ENCODE measurements at places on chromosomes 3 and 15.

GRCh38 chr3:100400419-100400779 lies 490 bp downstream of the TOMM70 start:
- DNase-seq, result peak; percentile 20

DNA sequence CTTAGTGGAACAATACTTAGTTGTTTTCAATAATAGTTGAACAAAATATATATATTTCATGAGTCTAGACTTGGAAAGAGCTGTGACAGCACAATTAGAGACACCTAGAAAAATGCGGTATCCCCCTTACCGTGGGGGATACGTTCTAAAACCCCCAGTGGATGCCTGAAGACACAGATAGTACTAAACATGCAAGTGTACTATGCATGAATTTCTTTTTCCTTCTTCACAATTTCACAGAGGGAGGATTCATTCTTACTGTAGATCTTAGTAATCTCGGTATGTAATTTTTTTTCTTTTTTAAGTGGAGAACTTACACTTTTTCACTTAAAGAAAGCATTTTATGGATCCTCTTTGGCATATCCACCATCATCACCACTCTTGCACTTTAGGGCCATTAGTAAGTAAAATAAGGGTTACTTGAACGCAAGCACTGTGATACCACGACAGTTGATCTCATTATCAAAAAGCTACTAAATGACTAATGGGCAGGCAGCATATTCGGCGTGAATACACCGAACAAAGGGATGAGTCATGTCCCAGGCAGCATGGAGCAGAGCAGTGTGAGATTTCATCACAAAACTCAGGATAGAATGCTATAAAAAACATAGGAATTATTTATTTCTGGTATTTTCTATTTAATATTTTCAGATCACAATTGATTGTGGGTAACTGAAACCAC lies 72.3 kb upstream of the ZNF280D start:
- DNase-seq, result no peak

GRCh38 chr3:167814441-167814951 lies 79.0 kb downstream of the SERPINI1 start:
- DNase-seq, result no peak

DNA sequence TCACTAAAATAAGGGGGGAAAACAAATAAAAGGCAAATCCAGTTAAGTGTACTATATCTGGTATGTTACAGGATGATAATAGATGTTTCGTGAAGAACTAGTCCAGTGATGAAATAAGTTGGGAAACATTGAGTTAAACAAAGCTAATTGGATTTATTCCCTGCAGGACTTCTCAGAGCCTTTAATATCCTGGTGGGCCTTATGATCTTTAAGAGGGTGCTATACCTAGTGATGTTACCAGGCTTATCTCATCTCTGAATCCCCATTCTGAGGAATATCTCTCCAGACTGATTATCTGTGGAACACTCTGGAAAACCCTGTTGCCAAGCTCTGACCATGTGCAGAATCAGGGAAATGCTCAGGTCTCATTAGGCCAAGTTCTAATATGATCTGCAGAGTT lies 54.8 kb upstream of the POMGNT2 start:
- no peak for DNase-seq

GRCh38 chr15:45641374-45641781 lies 6.5 kb downstream of the SQOR start:
- no peak for DNase-seq

Data from activated T-cell treated with anti-CD3 and anti-CD28 coated beads, Interleukin-2, amount 50 U/mL, for 4 hours (primary cell).